ENCODE measurements at places on chromosomes 2 and 18. TPM values are rescaled to one million over a fixed set of nuclear protein-coding genes. Genes with fewer than 3 reads are reported as not detected.

DNA sequence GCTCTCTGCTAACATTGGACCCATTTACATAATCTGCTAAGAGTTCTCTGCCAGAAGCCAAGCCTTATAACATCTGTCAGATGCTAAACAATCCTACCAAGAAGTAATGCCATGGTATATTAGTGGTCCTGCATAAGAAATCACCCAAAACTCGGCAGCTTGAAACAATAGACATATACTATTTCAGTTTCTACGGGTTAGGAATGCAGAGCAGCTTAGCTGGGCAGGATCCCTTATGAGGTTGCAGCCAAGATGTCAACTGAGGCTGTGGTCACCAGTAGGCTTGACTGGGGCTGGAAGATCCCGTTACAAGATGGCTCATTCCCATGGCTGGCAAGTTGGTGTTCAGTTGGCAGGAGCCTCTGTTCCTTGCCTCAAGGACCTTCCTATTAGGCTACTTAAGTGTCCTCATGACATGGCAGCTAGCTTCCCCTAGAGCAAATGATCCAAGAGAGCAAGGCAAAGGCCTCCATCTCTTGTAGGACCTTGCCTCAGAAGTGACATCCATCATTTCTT lies 25.1 kb upstream of the SOS1 start:
- H3K36me3 ChIP-seq: no peaks in the 10 kb centered on the region
- H3K27ac ChIP-seq: no peak overlapping the region
- H3K4me1 ChIP-seq: peaks cover 7% of the 10 kb centered on the region
- no peak overlapping the region for H3K4me3 ChIP-seq
- no peak for DNase-seq

DNA sequence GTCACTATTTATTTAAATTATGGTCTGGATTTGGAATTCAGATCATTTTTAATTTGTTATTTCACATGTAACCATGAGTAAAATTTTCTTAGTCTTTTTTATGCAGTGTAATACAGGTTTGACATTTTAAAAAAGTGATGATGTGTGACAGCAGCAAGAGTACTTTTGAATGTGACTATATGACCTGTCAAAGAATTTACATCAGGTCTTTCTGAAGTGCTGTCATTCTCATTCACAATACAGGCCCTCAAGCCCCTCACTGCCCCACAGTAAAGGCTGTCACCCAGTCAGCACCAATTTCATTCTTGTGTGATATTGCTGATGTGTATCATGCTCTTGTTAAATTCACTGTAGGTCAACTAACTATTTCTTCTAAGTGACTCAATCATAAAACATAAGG lies 364.2 kb downstream of the NUP35 start:
- DNase-seq: no peak
- no peaks in the 10 kb centered on the region for H3K27me3 ChIP-seq
- no peak overlapping the region for H3K4me3 ChIP-seq
- H3K36me3 ChIP-seq: no peaks in the 10 kb centered on the region
- no peak overlapping the region for H3K27ac ChIP-seq

DNA sequence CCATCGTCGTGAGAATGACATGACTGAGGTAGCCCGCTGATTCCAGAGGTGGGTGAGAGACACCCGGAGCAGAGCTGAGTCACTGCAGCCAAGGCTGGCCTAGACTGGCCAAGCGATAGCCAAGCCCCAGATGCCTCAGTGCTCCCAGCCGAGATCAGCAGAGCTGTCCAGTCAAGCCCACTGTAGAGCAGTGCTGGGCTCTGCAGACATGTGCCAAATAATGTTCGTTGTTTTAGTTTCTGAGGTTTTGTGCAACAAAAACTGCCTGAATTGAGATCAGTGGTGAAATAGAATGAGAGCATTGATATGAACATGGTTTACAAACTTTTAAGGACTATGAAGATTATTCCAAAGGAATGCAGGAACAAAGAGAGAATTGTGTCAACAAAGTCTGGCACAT lies 42.1 kb downstream of the INSIG2 start:
- DNase-seq: no peak
- H3K4me3 ChIP-seq: no peak overlapping the region
- H3K36me3 ChIP-seq: no peaks in the 10 kb centered on the region
- no peaks in the 10 kb centered on the region for H3K4me1 ChIP-seq
- H3K27me3 ChIP-seq: no peaks in the 10 kb centered on the region

- no peaks in the 10 kb centered on the region for H3K27me3 ChIP-seq
- H3K36me3 ChIP-seq: peaks cover 6% of the 10 kb centered on the region
- H3K4me1 ChIP-seq: no peaks in the 10 kb centered on the region
- H3K4me3 ChIP-seq: no peak overlapping the region
Observed at GRCh38 chr2:38581193-38582147, 21.3 kb downstream of the HNRNPLL start.

DNA sequence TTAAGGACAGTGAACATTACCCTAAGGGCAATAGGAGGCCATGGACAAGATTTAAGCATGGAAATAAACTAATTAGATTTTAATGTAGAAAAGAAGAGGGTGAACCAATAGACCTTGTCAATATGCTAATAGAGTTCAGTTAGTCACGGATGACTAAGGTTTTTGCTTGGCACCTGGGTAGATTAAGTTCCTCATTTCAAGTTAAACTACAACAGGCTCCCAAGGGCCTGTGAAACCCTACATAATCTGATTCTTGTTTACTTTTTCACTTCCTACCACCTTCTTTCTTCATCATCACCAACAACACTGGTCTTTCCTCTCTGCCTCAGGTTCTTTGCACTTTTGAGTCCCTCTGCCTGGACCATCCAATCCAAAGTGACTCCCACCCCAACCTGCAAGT lies 14.8 kb downstream of the SP110 start:
- no peak overlapping the region for H3K4me3 ChIP-seq
- no peak overlapping the region for H3K27ac ChIP-seq
- no peak for DNase-seq
- no peaks in the 10 kb centered on the region for H3K36me3 ChIP-seq
- no peaks in the 10 kb centered on the region for H3K27me3 ChIP-seq

- no peaks in the 10 kb centered on the region for H3K36me3 ChIP-seq
- no peaks in the 10 kb centered on the region for H3K27me3 ChIP-seq
- no peak for DNase-seq
- H3K4me1 ChIP-seq: no peaks in the 10 kb centered on the region
Observed at GRCh38 chr2:30481323-30481800, 34.3 kb downstream of the LCLAT1 start.

GRCh38 chr2:178414266-178415247 lies 36.4 kb downstream of the PRKRA start:
- peak; percentile 95 for DNase-seq
- peak overlapping the region; percentile 62 for H3K4me3 ChIP-seq
- no peaks in the 10 kb centered on the region for H3K27me3 ChIP-seq
- peak overlapping the region; percentile 90 for H3K27ac ChIP-seq

GRCh38 chr2:636641-637405 lies 40.4 kb downstream of the TMEM18 start:
- no peaks in the 10 kb centered on the region for H3K36me3 ChIP-seq
- peak; percentile 77 for DNase-seq
- no peaks in the 10 kb centered on the region for H3K27me3 ChIP-seq
- no peak overlapping the region for H3K27ac ChIP-seq

DNA sequence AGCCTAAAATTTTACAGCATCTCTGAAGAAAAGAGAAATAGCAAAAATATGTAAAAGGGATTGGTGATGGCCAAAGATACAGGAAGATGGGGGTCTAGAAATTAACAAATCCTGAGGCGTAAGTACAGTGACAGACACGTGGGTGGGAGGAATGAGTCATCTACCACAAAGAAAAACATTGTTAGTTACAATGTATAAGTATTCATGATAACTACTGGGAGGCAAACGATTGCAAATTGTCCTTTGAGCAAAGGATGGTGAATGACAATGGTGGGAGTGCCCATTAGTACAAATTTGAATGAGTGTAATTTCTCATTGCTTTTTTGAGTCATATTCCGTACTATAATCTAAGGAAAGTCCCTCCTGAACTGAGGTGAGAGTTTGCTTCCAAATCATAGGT lies 809.0 kb upstream of the FAM98A start:
- H3K4me1 ChIP-seq: no peaks in the 10 kb centered on the region
- H3K27me3 ChIP-seq: no peaks in the 10 kb centered on the region
- no peaks in the 10 kb centered on the region for H3K36me3 ChIP-seq
- no peak overlapping the region for H3K27ac ChIP-seq

- no peak for DNase-seq
- no peaks in the 10 kb centered on the region for H3K27me3 ChIP-seq
- H3K4me3 ChIP-seq: no peak overlapping the region
- no peaks in the 10 kb centered on the region for H3K36me3 ChIP-seq
- H3K4me1 ChIP-seq: no peaks in the 10 kb centered on the region
Observed at GRCh38 chr18:27667064-27667463, 482.0 kb upstream of the CHST9 start.

DNA sequence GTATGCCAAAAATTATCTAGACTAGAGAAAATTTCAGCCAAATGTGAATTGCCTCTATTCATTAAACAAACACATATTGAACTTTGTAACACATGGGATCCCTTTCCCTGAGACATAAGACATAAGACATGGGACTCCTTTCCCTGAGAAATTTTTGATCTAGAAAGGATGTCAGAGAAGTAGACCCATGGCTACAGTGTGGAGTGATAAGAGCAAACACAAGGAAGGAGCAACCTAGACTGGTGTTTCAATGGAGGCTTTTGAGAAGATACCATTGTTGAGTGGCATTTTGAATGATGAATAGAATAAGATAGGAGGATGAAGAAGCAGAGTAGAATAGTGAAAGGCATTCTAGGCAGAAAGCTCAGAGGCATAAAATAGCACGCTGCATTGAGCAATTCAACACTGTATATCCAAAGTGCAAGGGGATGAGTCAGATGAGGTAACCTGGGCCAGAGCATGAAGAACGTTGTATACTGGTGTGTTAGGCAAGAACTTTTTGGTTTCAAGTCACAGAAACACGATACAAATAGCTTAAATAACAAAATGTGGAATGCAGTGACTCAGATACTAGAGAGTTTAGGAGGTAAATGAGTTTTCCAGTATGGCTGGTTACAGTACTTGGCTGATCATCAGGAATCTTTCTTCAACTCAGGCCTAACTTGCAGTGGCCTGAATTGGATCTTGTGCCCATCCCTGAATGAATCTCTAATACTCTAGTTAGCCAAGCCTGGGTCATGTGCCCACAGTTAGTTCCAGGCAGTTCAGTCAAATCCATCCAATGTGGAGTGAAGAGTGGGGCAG lies 129.8 kb upstream of the TANK start:
- peak overlapping the region; percentile 74 for H3K27ac ChIP-seq
- H3K36me3 ChIP-seq: no peaks in the 10 kb centered on the region
- no peaks in the 10 kb centered on the region for H3K27me3 ChIP-seq
- peaks cover 11% of the 10 kb centered on the region for H3K4me1 ChIP-seq

- no peaks in the 10 kb centered on the region for H3K27me3 ChIP-seq
- DNase-seq: no peak
- peaks cover 16% of the 10 kb centered on the region for H3K4me1 ChIP-seq
- no peaks in the 10 kb centered on the region for H3K36me3 ChIP-seq
- H3K4me3 ChIP-seq: no peak overlapping the region
- no peak overlapping the region for H3K27ac ChIP-seq
Observed at GRCh38 chr2:235168174-235168979, 216.6 kb downstream of the SH3BP4 start.

DNA sequence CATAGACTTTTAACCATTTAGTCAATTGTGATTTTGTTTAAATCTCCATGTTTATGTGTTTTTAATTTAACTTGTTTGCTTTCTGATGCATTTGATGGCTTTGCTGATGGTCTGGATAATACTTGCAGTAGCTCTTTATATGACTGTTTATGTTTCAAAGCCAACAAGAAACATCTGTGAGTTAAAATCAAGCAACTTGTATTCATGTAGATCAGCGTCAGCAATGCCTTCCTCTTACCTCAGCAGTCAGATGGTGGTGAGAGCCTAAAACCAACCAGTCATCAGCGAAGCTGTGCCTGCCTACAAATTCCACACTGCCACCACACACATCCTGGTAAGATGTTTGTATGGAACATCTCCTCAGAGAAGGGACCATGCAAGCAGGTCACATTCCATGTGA lies 231.9 kb downstream of the PTGR3 start:
- H3K27me3 ChIP-seq: no peaks in the 10 kb centered on the region
- H3K4me1 ChIP-seq: no peaks in the 10 kb centered on the region
- no peak overlapping the region for H3K27ac ChIP-seq

DNA sequence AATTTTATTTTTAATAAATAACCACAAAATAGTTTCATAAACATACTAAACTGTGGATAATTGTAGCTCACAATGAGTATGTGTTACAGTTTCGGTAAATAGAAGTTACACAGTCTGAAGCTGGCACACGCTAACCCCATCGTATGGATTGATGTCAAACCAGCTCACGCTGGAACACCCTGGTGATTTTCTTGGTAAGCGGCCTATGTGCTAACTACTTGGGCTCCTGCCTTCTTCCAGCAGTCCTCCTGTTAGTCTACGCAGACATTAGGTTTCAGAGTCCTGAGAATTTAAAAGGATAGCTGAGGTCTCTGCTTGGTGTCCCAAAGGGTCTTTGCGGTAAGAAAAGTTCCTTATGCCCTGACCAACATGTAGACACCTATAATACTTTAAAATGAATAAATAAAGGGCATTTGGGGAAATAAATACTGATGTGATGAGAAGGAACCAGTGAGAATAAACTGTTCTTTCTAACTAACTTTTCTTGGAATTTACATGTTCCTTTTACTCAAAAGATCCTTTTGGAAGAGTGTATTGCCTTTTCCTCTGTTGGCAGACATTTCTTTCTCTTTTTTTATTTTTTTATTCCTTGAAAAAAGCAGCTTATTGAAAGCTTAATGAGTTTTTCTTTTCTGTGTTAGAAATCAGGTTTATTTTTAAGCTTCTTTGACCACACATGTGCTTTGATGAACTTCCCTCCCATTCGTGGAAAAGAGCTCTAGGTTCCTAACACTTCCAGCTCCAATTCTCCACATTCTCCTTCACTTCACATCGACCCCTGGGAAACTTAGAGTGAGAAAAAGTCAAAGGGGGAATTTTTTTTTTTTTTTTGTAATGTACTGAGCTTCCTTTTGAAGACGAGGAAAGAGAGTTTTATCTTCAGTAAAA lies 322.2 kb downstream of the IRS1 start:
- peaks cover 14% of the 10 kb centered on the region for H3K4me1 ChIP-seq
- H3K36me3 ChIP-seq: no peaks in the 10 kb centered on the region
- peak overlapping the region; percentile 59 for H3K27ac ChIP-seq
- no peaks in the 10 kb centered on the region for H3K27me3 ChIP-seq
- no peak overlapping the region for H3K4me3 ChIP-seq

- H3K27me3 ChIP-seq: peaks cover 90% of the 10 kb centered on the region
- DNase-seq: peak; percentile 79
- no peak overlapping the region for H3K4me3 ChIP-seq
- H3K36me3 ChIP-seq: no peaks in the 10 kb centered on the region
Observed at GRCh38 chr2:218898109-218898878, 17.6 kb downstream of the WNT10A start.

- no peak for DNase-seq
- peaks cover 17% of the 10 kb centered on the region for H3K4me1 ChIP-seq
- peak overlapping the region; percentile 78 for H3K27ac ChIP-seq
- H3K36me3 ChIP-seq: no peaks in the 10 kb centered on the region
- H3K4me3 ChIP-seq: peak overlapping the region; percentile 44
- no peaks in the 10 kb centered on the region for H3K27me3 ChIP-seq
Observed at GRCh38 chr2:69798909-69799526, 30.4 kb upstream of the GMCL1 start.

GRCh38 chr18:76142611-76143010 lies 352.4 kb downstream of the ZNF516 start:
- H3K4me1 ChIP-seq: no peaks in the 10 kb centered on the region
- no peak overlapping the region for H3K27ac ChIP-seq
- H3K27me3 ChIP-seq: no peaks in the 10 kb centered on the region
- no peaks in the 10 kb centered on the region for H3K36me3 ChIP-seq

RESP18 gene
- total RNA-seq: not detected

FIGN gene
- 2.9 TPM for total RNA-seq

ARPC2 gene
- 254 TPM for total RNA-seq

TMEFF2 gene
- total RNA-seq: 1.4 TPM

SETBP1 gene
- 67.9 TPM for total RNA-seq

ALPI gene
- not detected for total RNA-seq

MYCN gene
- total RNA-seq: 0.55 TPM

XIRP2 gene
- not detected for total RNA-seq

GATA6 gene
- total RNA-seq: 14.7 TPM

IL1RN gene
- 1.6 TPM for total RNA-seq

ADNP2 gene
- 13.2 TPM for total RNA-seq
